ENCODE measurements at places on chromosomes 3 and 15.

- DNase-seq = peak; percentile 64
These were observed 305.1 kb downstream of the LSAMP start for GRCh38 chr3:116140100-116140689.

DNA sequence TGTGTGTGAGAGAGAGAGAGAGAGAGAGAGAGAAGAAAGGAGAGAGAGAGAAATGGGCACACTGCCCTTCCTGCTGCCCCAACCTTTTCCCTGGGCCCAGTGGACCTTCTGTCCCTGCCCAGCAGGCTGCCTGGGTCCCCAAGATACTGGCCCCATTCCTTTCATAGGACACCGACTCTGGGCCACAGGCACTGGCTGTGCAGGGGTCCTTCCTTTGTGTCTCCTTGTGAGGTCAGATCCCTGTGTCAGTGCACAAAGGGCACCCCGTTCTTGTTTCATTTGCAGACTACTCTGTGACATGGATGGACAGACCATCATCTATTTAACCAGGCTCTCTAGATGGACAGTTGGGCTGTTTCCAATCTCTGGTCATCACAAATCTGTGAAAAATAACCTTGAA is 21.3 kb upstream of the KLF13 start:
- no peak for DNase-seq

DNA sequence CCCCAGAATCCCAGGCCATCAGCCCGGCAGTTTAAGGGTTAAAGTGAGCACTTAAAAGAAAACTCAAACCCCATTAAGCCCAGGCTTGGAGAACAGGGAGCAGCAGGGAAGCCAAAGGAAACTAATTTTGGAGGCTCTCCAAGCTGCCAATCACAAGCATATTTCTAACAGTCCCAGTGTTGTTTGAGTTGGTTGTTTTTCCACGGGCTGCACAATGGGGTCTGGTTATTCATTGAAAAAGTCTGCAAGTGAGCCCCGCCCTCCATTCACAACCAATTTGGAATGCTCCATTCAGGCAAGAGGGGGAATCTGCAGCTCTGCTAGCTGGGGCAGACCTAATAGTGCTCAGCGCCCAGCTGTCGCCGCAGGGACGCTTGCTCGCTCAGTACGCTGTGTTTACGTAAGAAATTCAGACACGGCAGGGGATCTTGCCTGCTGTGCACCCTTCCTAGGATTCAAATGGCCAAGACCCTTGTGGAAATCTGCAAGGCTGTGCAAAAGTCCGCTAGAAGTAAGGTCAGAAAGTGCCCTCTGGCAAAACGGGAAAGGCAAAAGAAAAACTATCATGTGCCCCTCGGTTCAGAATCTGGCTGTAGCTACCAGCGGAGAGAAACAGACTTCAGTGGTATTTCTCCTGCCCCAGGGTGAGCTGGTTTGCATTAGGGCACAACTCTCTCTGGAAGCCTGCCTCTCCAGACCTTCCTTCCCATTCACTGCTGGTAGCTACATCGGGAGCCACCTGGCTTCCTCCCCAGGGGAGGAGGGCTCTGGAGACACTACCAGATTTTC is 11.0 kb downstream of the ETV5 start:
- DNase-seq = peak; percentile 89

DNA sequence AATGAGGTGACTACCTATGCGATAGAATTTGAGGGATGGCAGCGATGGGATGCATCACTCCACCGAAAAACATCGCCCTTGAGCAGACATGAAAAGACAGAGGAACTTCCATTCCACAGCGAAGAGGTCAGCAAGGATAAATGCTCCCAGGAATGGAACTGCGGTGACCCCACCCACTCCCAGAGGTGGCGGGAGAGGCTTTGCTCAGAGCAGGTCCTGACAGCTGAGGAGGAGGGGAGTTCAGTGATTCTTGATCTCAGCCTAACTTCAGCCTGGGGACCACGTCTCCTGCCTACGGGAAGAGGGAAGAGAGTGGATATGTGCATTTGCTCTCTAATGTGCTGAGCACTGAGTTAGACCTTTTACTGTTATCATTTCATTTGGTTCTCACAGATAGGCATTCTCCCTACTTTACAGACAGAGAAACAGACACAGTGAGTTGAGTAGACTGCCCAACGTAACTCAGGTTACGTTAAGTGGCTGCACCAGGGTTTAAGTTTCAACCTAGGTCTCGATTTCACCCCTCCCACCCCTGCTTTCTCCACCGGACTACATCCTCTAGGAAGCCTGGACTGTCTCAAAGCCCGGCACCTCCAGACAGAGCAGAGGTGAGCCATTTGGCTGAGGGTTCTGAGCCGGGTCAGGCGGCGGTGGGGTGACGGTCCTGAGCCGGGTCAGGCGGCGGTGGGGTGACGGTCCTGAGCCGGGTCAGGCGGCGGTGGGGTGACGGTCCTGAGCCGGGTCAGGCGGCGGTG is 170.0 kb downstream of the RAB11A start:
- no peak for DNase-seq

DNA sequence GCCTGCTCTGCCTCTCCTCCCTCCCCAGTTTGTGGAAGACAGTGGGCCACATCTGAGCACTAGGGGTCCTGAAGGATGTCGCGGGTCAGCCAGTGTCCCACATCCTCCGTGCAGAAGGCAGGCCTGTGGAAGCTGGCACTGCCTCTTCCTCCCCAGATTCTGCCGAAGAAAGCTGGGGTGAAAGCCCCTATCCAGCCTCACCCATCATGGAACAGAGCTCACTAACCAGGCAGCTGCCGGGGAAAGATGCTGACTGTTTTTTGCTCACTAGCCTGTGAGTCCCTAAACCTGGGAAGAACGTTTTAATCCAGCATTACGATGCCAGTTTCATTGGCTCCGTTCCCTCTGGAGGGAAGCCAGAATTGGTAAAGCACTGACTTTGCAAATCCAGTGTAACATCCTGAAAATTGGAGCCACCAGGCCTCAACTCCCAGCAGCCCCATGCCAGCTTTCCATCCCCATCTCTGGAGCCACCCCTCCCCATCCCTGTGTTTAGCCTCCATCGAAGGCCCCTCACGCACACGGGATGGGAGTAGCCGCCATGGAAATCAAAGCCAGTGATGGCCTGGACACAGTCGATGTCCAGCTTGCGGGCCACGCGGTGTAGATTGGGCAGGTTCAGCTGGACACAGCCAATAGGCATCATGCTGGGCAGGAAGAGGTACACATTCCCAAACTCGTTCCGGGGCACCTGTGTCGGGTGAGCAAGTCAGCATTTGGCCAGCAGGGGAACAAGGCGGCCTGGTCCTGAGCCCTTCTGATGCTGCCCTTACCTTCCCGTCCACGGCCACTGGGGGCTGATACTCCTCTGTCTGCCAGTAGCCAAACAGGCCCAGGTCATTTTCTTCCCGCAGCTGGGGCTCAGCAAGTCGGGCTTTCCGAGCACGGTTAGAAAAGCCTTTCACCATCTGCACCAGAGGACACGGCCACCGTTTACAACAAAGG is 23.5 kb downstream of the TMEM43 start:
- DNase-seq = no peak

DNA sequence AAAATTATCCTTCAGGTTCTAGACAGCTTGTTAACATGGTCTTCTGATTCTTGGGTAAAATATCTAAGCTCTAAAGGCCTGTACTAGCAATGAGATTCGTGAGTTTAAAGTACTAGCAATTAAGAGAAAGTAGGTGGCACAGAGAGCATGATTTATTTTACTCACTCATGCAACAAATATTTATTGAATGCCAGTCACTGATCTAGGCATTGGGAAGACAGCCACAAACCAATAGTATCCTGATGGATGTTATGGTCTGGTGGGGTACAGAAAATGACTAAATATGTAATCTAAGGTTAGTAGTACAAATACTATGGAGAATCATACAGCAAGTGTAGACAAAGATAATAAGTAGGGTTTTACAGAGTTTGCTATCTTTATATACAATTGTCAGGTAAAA is 751.3 kb downstream of the ZNF385D start:
- no peak for DNase-seq

- DNase-seq = no peak
These were observed 43.3 kb upstream of the GSK3B start for GRCh38 chr3:120137548-120137947.

GRCh38 chr15:69725957-69726356 is 273.3 kb downstream of the RPLP1 start:
- no peak for DNase-seq

GRCh38 chr15:38474155-38474757 is 20.3 kb downstream of the FAM98B start:
- DNase-seq = peak; percentile 87

DNA sequence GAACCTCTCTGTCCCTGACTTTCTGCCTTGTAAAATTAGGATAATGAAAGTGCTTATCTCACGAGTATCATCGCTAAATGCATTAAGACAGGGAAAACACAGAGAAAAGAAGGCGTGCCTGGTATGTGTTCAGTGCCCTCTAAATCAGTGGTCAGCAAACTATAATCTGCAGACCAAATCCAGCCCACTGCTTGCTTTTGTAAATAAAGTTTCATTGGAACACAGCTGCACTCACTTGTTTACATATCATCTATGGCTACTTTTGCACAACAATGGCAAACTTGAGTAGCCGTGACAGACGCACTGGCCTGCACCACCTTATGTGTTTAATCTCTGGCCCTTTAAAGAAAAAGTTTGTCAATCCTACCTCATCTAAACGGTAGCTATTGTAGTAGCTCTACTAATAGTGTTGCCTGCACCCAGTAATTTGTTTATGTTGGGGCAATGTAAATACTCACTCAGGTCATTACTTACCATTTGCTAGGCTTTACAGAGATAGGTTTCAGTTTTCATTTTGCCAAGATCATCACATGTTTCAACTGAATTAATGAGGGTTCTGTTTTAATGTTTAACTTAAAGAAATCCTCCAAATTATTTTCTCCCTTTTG is 229.4 kb downstream of the FEZF2 start:
- DNase-seq = no peak

GRCh38 chr3:61796911-61797310 is 235.5 kb downstream of the PTPRG start:
- peak; percentile 22 for DNase-seq

GRCh38 chr3:181716966-181717365 is 5.2 kb downstream of the SOX2 start:
- no peak for DNase-seq

DNA sequence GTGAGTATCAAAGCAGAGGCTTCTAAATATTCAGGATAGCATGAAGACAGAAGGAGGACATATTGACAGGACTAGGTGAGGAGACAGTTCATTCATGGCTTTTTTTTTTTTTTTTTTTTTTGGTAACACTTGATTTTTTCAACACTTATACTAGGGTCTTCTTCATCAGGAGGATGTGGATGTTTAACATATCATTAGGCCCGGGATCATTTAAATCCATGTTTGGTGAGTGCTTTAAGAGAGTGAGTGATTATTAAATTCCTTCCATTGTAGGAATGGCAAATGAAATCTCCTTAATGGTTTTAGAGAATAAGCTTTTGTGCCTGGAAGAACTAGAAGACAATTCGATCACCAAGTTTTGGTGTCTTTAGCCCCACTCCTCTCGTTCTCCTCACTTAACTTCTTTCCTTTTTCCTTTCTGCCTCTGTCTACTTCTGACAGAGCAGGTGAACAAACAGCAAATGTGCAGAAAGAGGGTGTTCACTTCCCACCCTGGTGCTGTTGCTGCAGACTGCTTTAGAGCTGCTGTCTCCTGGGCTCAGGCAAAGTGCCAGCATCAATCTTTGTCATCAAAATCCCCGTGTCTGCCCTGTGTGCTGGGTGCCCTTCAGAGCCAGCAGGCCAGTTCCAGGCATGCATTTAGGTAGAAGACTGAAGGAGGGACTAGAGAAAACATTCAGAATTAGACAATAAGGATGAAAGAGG is 35.6 kb upstream of the RAB11A start:
- DNase-seq = no peak

GRCh38 chr15:101066501-101067408 is 147.6 kb downstream of the LRRK1 start:
- no peak for DNase-seq

DNA sequence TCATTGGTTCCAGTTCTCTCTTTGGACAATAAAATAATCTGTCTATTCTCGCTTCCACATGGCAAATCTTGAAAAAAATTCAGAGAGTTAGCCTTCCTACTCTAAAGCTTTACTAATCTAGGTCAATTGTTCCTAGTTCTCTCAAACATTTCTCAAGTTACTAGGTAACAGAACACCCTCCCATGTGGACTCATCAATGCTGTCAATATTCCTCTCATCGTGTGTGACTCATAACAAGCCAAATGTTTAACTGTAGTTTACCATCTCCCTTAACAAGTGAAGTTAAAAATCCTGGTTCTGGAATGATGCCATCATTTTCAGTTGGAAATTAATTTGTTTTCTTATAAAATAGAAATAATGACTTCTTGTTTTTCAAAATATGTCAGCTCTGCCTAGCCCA is 438.6 kb downstream of the ROBO1 start:
- DNase-seq = no peak

DNA sequence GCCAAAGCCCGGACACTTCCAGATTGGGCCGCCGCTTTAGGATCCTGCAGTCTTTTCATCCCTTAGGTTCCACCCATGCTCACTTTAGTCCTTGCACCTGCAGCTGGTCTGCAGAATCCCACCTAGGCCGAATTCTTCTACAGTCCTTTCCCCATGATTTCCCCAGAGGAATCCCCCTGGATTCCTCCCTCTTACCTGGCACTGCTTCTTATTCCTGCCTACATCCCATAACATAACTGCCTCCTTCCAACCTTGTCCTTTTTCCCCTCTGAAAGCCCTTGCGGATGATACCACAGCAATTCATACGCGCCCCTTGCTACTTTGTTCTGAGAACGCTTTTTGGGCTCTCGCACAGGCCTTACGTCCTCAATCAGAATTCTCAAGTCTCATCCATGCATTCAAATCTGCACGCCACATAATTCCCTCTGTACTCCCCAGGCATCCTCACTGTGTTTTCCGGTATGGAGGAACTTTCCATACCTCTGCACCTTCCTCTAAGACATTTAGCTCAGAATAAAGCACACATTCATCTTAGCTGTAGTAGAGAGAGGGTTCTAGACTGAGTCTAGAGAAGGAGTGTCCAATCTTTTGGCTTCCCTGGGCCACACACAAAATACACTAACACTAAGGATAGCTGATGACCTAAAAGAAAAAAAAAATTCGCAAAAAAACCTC is 619 bp downstream of the EIF2AK4 start:
- DNase-seq = peak; percentile 41

DNA sequence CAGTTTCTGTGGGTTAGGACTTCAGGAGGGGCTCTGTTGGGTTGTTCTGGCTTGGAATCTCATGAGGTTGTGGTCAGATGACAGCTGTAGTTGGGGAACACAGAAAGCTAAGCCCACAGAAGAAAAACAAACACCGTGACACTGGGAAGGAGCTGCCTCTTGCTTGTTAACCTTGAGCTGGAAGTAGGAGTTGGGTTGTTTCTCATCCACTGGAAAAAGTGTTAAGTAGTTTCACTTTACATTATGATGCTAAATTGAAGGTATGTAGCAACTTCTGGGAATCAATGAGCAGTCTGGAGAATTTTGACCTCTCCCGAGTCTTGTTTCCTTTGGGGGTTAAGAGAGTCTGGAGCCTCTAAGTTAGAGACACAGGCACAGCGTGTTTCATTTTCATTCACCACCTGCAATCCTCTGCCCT is 20.4 kb downstream of the HACD3 start:
- DNase-seq = peak; percentile 23

GRCh38 chr3:125585595-125586223 is 9.6 kb downstream of the OSBPL11 start:
- peak; percentile 90 for DNase-seq

- DNase-seq = no peak
These were observed 19.1 kb downstream of the PAQR9 start for GRCh38 chr3:142944342-142944741.

All from fibroblast of the aortic adventitia (primary cell).